ENCODE measurements at places on chromosomes 7 and 10.

DNA sequence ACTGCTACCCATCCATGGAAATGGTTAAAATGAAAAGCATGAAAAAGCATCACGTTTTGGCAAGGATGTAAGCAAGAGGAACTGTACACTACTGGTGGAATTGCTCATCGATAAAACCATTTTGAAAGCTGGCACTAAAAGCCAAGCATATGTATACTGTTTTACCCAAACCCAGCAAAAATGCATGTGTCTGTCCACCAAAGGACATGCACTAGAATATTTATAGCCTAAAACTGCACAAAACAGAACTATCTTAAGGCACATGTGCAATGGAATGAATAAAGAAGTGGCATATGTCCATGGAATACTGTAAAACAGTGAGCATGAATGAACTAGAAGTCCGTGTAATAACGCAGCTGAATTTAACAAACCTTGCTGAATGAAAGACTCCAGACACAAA, 22.9 kb downstream of the RBAK start:
- DNase-seq = no peak

- DNase-seq = no peak
Observed at GRCh38 chr10:108095932-108096925, 931.7 kb upstream of the SORCS1 start.

DNA sequence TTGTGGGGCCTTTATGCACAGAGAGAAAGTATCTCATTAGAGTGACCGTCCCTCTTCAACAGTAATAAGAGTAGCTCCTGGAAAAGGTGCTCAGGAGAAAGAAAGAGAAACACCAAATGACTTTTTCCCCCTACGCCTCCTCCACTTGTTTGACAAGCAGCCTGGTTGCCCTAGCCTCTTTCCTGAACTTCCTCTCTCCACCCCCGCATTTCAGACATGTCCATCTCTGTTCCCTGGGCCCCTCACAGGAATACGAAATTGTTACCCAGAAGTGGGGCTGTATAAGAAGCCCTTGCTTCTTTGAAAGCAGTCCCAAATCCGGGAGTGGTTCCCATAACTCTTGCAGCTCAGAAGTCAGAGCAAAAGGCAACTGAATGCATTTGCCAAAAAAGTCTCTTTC, 119.6 kb upstream of the ADO start:
- DNase-seq = no peak

GRCh38 chr10:62302760-62303159, 34.1 kb upstream of the RTKN2 start:
- DNase-seq = no peak

DNA sequence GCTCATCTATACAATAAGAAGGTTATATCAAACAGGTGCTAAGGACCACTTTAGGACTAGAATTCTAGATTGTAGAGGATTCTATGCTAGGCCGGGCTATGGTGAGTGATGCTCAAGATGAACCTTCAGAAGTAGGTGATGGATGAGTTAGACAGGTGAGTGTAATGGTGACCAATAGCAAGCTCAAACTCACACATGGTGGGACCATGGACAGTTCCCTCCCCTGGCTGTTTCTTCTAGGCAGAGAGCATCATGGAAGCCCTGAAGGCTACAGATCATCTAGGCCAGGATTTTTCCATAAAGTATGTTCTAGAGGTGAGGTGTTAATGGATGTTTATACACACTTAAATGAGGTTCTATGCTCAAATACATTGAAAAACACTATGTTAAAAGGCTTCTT, 162.2 kb upstream of the WDR11 start:
- DNase-seq = peak; percentile 30

DNA sequence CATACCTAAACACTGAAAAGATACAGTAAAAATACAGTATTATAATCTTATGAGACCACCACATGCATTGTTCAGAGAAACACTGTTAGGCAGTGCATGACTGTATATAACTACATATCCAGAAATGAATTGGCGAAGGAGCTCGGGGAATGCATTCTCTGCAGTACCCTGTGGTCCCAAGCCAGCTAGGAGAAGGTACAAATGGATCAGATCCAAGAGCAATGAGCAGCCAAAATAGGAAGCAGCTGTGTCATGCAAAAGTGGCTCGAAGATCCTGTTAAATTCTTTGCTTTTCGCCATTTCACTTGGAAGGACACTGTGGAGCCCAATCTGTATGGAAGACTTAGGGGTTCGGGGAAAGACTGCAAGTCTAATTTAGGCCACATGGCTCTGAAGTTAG, 334.8 kb downstream of the TNS3 start:
- DNase-seq = no peak

DNA sequence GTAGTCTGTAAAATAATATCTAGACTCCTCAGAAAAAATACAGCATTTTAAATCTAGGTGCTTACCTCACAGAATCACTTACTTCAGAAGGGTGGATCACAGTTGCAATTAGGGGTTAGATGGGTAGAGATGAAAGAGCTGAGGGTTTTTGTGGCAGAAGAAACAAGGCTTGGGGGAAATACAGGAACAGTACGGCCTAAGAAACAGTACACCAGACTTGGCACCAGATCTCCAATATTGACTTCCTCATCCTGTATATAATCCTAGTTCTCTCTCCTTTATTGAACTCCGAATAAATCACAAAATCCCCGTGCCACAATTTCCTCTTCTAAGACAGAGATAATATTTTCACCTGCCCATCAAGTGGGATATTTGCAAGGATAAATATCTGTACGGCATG, 14.3 kb downstream of the CEP41 start:
- DNase-seq = no peak

DNA sequence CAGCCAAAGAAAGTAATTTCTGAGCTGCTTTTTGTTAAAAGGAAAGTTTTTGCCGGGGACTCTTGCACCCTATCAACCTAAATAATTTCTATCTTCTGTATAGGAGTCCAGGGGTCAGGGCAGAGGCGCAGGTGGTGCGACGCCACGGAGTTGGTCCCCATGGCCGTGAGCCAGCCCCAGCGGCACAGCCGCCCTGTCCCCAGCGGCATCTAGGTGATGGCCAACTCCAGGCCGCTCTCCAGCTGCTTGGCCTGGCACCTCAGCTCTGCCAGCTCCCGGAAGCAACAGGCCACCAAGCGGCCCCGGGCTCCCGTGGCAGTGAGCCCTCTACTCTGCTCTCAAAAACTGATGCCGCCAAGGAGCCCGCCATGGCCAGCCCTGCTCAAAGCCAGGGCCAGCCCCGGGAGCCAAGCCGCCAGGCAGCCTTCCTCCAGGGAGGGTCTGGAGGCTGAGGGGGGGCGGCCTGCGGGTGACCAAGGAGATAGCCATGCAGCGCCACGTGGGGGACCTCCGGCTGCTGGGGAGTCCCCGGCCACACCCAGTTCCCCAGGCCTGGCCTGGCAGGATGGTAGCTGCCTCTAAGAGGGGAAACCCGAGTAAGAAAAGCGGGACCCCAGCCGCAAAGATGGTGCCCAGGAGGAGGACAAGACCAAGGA, 22.8 kb upstream of the LANCL2 start:
- DNase-seq = no peak

DNA sequence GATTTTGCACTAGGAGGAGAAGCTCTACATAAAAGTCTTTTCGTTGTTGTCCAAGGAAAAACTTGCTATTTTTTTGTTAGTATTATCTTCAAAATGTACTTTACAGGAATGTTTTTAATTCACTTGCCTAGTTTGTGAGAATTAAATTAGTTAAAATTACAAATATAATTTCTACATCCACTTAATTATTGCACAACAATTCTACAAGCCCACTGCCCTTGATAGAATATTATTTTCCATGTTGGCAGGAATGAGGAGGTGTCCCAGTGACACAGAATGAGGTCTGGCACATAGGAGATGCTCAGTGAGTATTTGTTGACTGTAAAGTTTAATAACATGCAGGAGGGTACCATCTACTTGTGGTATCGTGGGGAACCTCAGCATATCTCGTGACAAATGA, 255.4 kb downstream of the SDHAF3 start:
- DNase-seq = no peak

- no peak for DNase-seq
Observed at GRCh38 chr7:108051454-108051853, 48.5 kb upstream of the LAMB1 start.

- DNase-seq = peak; percentile 89
Observed at GRCh38 chr7:32500922-32501341, 5.6 kb downstream of the AVL9 start.

- no peak for DNase-seq
Observed at GRCh38 chr10:25487266-25487665, 312.5 kb downstream of the GPR158 start.

DNA sequence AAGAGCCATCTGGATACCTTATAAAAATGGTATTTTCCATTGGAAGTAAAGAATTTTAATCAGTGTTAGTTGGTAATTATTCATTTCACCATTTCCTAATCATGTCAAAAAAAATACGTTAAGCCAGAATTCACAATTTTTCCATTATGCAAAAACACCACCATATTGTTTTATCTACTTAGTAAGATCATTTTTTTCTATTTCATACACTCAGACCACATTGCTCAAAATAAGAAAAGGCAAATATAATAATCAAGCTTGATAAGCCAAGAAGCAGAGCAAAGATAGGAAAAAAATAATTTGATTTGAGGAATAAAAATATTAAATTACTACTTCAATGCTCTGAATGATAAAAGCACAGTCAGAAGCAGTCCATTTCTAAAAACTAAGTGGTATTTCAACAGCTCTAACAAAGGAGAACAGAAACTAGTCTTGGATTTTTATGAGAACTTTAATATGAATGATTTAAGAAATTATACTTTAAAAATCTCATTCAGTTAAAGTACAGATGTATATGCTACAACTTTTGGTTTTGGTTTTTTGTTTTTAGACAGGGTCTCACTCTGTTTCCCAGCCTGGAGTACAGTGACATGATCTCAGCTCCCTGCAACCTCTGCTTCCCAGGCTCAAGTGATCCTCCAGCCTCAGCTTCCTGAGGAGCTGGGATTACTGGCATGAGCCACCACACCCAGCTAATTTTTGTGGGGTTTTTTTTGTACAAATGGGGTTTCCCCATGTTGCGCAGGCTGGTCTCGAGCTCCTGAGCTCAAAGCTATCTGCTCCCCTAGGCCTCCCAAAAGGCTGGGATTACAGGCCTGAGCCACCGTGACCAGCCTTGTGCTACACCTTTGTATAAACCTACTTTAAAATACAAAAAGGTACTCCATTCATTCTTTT, 46.6 kb downstream of the LRRN3 start:
- DNase-seq = peak; percentile 79

DNA sequence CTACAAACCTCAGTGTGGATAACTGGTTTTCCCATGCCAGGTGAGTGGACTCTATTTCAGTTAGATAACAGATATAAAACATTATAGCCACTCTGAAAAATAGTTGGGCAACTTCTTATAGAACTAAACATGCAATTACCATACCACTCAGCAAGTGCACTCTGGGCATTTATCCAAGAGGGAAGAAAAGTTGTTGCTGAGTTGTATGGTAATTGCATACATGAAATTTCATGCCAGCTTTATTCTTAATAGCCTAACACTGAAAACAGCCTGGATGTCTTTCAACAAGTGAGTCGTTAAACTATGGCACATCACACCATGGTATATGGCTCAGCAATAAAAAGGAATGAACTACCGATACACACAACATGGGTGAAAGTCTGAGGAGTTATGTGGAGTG, 10.6 kb upstream of the UPP1 start:
- DNase-seq = no peak

- DNase-seq = peak; percentile 52
Observed at GRCh38 chr10:114420811-114421485, 16.6 kb upstream of the AFAP1L2 start.

DNA sequence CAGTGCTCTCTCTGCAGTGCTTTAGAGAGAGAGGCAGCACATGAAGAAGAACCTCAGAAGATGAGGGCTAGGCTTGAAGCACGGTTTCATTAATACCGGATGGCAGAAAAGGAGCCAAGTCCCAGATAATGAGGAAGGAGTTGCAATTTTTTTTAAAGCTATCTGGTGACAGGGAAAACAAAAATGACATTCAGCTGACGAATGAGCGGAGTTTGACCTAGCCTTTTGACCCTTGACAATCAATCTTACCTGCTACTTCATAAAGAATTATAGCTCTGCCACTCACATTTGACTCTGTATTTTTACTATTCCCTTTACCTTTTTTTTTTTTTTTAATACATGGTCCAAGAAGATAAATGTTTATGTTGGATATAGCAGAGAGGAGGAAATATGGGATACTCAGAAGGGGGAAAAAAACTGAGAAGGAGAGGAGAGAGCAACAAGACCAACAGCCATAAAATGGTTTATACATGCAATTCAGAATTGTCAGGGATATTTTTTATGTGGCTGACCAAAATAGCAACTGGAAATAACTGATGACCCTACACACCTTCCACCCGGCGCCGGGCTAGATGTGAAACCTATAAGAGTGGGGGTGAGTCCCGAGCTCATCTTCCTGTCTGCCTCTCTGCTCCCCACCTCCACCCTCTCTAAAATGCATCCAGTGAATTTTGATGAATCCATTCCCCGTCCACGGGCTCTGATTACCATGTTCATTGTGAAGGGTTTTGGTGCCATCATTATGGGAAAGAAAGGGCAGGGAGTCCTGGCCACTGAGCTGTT, 274.4 kb upstream of the YAE1 start:
- no peak for DNase-seq

GRCh38 chr10:13690281-13690825, 103.6 kb downstream of the PRPF18 start:
- DNase-seq = no peak

DNA sequence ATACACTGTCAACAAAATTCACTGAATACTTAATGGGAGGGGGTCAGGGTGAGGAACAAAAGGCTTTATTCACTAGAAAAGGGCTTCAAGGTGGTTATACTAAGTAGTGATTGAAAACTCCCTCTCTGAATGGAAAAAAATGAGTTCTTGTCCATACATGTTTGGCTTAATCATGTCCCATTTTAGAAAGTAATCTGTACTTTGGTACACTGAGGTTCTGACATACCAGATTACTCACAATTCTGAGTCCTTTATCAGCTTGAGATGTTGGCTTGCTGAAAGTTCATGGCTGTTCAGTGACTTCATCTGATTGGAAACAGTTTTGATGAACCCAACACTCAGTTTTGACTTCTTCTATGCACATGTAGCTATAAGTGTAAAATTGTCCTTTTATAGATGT, 12.8 kb upstream of the NOBOX start:
- no peak for DNase-seq

- no peak for DNase-seq
Observed at GRCh38 chr7:138299066-138299465, 161.0 kb upstream of the TRIM24 start.

DNA sequence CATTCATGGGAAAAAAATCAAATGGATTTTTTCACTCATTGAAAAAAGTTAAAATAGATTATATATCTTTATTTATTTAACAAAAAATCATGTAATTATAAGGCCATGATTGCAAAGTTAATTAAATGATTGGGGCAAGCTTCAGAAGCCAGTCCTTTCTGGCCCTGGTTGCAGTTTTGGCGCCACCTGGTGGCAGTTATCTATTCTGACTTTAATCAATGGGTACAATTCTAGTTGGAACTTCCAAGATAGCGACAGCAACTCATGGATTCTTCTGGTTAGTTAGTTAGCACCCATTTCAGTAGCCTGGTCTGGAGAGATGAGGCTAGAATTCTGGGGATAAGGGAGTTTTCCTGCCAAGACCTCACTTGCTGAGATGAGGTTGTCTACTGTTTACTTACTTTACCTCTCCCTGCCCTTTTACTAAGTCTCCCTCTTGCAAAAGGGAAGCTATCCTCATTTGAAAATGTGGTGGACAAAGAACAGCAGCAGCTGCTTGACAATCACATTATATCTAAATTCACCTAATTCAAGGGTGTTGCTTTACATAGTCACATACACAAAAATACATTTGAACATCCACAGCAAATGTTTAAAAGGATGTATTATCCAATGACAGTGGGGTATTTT, 42.3 kb downstream of the NOC3L start:
- DNase-seq = peak; percentile 61

GRCh38 chr7:156832195-156832877, 60.6 kb downstream of the LMBR1 start:
- DNase-seq = no peak
